ENCODE measurements at places on chromosomes 7 and 10. TPM values are rescaled to one million over a fixed set of nuclear protein-coding genes. Genes with fewer than 3 reads are reported as not detected.

Gene CD36
- total RNA-seq: 155 TPM

DNA sequence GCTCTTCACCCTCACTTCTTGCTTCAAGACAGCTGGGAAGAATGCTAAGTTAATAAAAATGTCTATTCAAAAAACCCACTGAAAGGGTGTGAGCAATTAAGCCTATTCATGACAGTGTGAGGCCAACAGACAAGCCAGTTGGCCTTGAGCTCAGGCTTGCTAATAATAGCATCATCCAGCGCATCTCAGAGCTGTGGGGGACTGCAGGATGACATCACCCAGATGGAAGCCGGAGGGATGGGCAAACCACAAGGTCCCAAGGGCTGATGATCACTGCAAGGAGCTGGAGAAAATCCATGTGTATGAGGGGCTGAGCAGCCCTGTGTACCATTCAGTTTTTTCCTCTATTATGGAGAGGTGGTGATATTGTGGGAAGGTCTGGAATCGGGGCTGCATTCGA lies 770.4 kb downstream of the TNS3 start:
- H3K27me3 ChIP-seq: no peaks in the 10 kb centered on the region
- peak; percentile 36 for DNase-seq
- H3K27ac ChIP-seq: no peak overlapping the region

DNA sequence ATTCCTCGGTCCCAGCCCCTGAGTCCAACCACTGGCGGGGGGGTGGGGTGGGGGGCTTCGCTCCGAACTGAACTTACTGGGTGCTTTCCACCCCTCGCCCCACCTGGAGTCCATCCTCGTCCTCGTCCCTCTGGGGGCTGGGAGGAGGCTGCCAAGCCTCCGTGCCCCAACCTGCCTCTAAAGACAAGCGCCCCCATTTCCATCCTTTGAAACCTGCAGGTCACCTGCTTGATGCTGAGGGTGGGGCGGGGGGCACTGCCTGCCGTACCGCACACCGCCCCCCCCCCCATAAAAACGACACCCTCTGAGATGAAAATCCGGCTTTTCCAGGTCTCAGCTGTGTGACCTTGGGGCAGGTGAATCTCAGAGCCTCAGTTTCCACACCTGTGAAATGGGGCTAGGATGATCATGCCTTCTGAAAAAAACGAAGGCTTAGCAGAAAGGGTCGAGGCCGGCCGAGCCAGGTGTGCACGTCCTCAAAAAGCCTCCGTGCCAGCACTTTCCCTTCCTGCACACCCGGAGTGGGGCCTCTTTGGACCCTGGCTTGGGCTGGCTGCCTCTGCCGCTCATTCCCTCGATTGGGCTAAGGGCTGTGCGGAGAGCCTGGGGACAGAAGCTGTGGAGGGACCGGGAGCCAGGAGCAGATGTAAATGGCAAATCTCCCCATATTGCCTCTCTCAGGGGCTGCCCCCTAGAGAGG lies 967 bp downstream of the ELFN1 start:
- peak; percentile 15 for DNase-seq
- H3K4me3 ChIP-seq: no peak overlapping the region
- no peak overlapping the region for H3K27ac ChIP-seq
- peaks cover 15% of the 10 kb centered on the region for H3K27me3 ChIP-seq

DNA sequence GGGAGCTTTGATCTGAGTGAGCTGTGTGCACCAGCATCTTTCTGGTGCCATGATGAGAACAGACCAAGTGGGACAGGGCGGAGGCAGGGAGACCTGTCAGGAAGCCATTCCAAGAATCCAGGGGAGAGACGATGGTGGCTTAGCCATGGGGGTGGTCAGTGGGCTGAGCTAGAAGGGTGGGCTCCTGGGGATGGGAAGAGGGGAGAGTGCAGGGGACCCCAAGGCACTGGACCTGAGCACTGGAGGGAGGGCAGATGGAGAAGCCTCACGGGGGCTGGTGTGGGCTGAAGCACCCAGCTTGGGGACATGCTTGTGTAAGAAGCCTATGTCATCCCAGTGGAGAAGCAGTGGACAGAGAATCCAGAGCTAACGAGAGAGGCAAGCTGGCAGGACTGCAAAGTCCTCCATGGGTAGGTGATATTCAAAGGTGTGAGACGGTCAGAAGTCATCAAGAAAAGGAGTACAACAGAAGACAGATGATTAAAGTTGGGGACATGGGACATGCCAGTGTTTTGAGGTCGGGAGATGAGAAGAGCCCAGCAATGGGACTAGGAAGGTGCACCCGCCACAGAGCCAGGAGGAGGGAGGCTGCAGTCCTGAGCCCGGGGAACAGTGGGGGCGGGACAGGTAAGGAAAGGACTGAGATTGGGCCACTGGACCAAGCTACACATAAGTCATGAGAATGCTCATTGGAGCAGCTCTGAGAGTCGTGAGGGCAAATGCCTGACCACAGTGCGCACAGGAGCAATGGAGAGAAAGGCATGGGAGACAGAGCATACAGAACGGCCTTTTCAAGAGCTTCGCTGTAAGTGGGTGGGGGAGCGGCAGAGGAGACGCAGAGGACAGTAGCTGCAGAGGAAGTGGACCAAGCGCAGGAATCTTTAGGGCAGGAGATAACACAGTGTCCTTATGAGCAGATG lies 72.0 kb downstream of the GRID1 start:
- no peaks in the 10 kb centered on the region for H3K4me1 ChIP-seq
- peaks cover 2% of the 10 kb centered on the region for H3K27me3 ChIP-seq
- no peak overlapping the region for H3K4me3 ChIP-seq
- H3K36me3 ChIP-seq: no peaks in the 10 kb centered on the region

DNA sequence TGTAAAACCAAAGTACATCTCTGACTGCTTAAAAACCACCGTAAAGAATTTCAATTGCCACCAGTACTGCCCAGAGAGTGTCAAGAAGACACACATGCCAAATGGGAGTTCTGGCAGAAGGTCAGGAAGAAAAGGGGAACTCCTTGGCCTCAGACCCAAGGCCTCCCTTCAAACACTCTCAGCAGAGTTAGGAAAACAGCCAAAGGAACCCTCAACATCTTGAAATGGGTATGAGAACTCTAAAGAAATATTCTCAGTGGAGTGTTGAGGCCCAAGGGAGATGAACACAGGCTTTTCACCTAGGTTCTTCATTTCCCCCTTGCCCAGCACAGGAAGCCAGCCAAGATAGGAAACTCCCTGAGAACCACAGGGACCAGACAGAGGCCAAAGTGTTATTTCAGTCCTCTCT lies 96.1 kb upstream of the ASAH2 start:
- H3K36me3 ChIP-seq: peaks cover 5% of the 10 kb centered on the region
- no peaks in the 10 kb centered on the region for H3K4me1 ChIP-seq
- H3K4me3 ChIP-seq: no peak overlapping the region
- H3K27me3 ChIP-seq: no peaks in the 10 kb centered on the region
- no peak for DNase-seq

Measured in lung (tissue), 17 donors.